ENCODE measurements at places on chromosomes 3 and 15. TPM values are rescaled to one million over a fixed set of nuclear protein-coding genes. Genes with fewer than 3 reads are reported as not detected.

DNA sequence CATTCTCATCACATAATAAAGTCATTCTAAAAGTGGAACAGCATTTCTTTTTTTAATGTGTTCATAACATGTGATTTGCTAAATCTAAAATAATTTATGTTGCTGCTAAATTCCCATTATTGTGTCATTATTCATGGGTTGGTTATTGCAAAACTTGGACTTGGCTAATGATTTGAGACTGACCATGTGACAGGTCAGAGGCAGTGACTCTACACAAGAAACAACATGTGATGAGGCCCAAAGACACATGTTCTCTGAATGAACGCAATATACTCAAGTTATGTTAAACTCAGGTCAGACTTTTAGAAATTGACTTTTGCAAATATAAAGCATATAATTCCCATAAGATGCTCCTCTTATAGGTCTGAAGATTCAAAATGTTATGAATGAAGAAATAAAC is 566.1 kb downstream of the TBL1XR1 start:
- DNase-seq = no peak

DNA sequence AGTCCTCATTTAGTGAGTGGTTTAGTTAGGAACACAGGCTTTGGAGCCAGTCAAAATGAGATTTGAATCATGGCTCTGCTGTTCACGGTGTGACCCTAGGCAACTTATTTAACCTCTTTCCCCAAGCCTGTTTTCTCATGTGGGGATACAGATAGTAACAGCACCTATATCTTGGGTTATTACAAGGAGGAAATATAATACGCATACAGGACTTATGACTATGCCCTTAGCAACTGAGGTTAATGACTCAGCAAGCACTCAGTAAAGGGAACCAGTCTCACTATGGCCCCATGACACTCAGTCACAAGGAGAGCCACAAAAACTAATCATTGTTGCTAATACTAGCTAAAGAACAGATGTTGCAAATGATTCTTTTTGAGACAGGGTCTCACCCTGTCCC is 45.9 kb downstream of the SUMF1 start:
- no peak for DNase-seq

Gene RUVBL1
- 26.7 TPM for total RNA-seq

GRCh38 chr3:160618363-160618762 is 53.0 kb upstream of the KPNA4 start:
- DNase-seq = no peak

DNA sequence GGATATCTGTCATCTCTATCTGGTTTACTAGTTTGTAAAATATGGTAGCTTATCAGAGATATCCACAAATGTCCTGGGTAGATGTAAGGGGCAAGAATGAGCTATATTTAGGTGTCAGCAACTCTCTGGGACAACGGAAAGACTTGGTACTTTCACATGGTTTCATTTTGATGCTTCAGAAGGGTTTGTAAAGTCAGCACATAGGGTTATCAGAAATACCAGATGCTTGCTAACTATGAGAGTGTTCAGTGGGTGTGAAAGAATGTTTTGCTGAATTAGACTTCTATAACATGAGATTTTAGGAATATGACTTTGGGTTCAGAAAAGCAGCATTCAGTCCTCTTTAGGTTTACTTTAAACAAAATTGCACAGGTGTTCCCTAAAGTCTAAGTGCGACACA is 466.5 kb upstream of the PDZRN3 start:
- no peak for DNase-seq

DNA sequence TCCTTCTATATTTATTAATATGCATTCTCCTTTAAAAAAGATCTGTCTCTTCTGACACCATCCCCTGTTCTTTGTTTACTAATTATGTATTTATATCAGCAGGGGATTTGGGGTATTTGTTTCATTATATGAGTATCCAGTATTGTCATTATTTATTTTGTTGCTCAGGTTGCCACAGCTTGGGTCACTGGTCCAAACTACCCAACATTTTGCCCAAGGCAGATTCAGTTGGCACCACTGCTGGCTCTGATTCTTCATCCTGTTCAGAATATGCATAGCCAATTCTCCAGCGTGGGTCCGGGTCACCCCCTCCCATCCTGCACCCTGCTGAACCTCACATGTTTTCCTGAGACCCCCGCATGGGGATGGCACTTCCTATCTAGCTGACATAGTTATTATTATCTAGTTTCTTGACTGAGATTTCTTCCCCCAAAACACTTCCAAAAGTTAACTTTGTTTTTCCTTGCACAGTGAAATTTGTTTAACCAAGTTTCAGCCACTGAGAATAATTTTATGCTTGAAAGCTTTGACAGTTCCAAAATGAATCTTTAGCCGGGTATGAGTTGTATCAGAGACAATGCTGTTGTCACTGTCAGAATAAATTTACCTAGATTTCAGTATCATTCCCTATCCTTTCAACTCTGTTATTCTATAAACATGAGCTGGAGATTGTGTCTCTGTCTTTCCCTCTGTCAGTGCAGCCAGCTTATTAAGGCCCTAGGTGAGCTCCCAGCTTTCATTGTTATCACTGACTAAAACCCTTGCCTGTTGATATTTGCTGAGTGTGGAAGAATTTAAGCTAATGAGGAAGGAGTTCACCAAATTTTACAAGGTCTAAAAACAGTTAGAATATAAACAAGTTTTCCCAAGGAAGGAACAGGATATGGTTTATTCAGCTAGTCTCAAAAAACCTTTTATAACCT is 70.3 kb downstream of the TGFBR2 start:
- no peak for DNase-seq

GRCh38 chr3:7573330-7573729 is 712.4 kb downstream of the GRM7 start:
- DNase-seq = no peak

Gene CPEB1
- total RNA-seq = 27.1 TPM

DNA sequence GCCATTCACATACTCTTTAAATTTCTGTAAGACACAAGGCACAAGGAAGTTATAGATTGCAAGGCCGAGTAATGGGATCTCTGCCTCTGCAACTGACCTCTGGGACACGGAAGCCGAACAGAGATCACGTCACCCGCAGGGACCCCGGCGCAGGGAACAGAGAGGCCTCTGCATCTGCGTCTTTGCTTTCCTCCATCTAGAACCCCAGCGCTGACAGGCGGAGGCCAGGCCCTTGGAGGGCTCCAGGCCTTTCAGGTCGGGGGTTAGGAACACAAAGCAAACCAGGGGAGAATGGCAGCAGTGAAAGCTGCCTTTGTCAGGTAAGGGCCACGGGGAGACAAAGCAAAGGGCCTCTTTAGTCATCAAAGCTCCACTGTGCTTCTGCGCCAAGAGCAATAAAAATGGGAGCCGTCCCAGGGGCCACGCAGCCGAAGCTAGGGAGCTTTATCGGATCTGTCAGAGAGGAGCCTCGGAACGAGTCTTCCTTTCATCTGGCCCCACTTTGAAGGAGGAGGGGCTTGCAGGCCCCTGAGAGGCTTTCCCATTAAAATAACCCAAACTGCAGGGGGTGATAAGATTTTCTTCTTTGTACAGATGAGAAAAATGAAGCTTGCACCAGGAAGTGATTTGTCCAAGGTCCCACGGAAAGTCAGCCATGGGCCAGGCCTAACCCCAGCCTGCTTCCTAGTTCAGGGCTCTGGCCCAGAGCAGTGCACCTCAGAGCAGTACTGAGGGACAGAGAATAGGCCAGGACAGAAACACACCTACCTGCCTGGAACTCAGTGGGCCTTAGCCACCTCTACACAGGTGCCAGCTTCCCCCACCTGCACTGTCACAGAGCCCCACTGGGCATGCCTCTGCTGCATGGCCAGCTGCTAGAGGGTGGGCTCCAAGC is 84.4 kb upstream of the RAD18 start:
- DNase-seq = no peak

Gene BNC1
- total RNA-seq = 0.58 TPM
